ENCODE measurements at places on chromosomes 11 and 22. TPM values are rescaled to one million over a fixed set of nuclear protein-coding genes. Genes with fewer than 3 reads are reported as not detected.

SLC39A13 gene
- total RNA-seq = 49.5 TPM

C11orf86 gene
- total RNA-seq = 97.2 TPM

INS gene
- total RNA-seq = not detected

TOLLIP gene
- 34.2 TPM for total RNA-seq

CCDC83 gene
- not detected for total RNA-seq

ANO5 gene
- 1.6 TPM for total RNA-seq

APOBEC3H gene
- 0.38 TPM for total RNA-seq

ACAD8 gene
- total RNA-seq = 9.3 TPM

TNNT3 gene
- total RNA-seq = 0.14 TPM

RAPSN gene
- total RNA-seq = not detected

TEX12 gene
- not detected for total RNA-seq

MMP1 gene
- total RNA-seq = 0.78 TPM

TSGA10IP gene
- total RNA-seq = not detected

CLMP gene
- 19.0 TPM for total RNA-seq

CD3G gene
- total RNA-seq = not detected

KCNE3 gene
- total RNA-seq = not detected

PATE2 gene
- not detected for total RNA-seq

KREMEN1 gene
- 4.7 TPM for total RNA-seq

KCNJ1 gene
- not detected for total RNA-seq

CTSF gene
- 34.5 TPM for total RNA-seq

NFAM1 gene
- total RNA-seq = not detected

VEGFB gene
- 33.8 TPM for total RNA-seq

NXPE1 gene
- total RNA-seq = not detected

TTC36 gene
- total RNA-seq = not detected

OR51I1 gene
- total RNA-seq = not detected

ZP1 gene
- total RNA-seq = not detected

B4GALNT4 gene
- 10.4 TPM for total RNA-seq

OR6T1 gene
- not detected for total RNA-seq

TMEM126A gene
- total RNA-seq = 54.7 TPM

CABP2 gene
- not detected for total RNA-seq

CRY2 gene
- 4.0 TPM for total RNA-seq

OR5P2 gene
- not detected for total RNA-seq

TPCN2 gene
- total RNA-seq = 10.1 TPM

OR2AT4 gene
- not detected for total RNA-seq

CCDC73 gene
- not detected for total RNA-seq

EMID1 gene
- 0.23 TPM for total RNA-seq

LDHAL6A gene
- not detected for total RNA-seq

SMIM35 gene
- not detected for total RNA-seq

IRF7 gene
- 5.8 TPM for total RNA-seq

PANX3 gene
- total RNA-seq = not detected

IGF2 gene
- 3.5 TPM for total RNA-seq

SMTNL1 gene
- total RNA-seq = not detected

MYRF gene
- total RNA-seq = 20.8 TPM

BDNF gene
- 6.3 TPM for total RNA-seq

HEPN1 gene
- total RNA-seq = not detected

MCAM gene
- 12.5 TPM for total RNA-seq

CSF2RB gene
- total RNA-seq = not detected

TPST2 gene
- 10.9 TPM for total RNA-seq

LRRC75B gene
- 8.5 TPM for total RNA-seq

ESAM gene
- total RNA-seq = 14.9 TPM

OR4D5 gene
- total RNA-seq = not detected

MN1 gene
- total RNA-seq = 3.4 TPM

FREY1 gene
- 0.96 TPM for total RNA-seq

OR10V1 gene
- not detected for total RNA-seq

PRG3 gene
- not detected for total RNA-seq

SLC6A5 gene
- total RNA-seq = not detected
